ENCODE measurements at places on chromosomes 5 and 9.

DNA sequence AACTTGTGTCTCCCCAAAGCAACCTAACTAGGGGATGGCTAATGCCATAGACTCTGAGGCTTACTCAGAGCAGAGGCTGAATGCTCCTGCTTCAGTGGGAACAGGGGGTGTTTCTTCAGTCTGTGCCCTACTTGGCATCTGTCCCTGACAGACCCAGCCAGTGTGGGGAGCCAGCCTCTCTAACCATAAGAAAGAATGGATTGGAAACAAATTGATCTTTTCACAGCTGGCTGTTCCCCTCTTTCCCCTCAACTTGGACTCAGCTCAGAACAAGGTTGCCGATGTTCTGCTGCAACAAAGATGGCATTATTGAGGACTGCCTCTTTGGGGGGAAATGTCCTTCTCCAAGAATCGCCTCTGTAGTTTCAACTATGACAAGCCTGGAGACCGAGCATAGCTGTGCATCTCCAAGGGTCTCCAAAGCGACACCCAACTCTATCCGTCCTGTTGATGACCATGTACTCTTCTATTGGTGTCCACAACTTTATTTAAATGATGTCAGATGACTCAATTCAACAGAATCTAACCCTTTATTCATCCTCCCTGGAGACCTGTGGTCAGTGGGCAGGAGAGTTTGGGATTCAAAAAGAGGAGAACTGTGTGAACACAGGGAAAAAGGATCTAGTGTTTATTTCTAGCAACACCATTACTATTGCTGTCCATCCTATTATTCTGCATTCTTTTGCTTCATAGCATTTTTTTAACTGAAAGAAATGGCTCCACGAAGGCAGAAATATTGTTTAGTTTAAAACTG, 24.7 kb upstream of the TNC start:
- DNase-seq, result no peak
- H3K4me3 ChIP-seq, result no peak overlapping the region
- H3K36me3 ChIP-seq, result no peaks in the 10 kb centered on the region
- peaks cover 16% of the 10 kb centered on the region for H3K4me1 ChIP-seq

DNA sequence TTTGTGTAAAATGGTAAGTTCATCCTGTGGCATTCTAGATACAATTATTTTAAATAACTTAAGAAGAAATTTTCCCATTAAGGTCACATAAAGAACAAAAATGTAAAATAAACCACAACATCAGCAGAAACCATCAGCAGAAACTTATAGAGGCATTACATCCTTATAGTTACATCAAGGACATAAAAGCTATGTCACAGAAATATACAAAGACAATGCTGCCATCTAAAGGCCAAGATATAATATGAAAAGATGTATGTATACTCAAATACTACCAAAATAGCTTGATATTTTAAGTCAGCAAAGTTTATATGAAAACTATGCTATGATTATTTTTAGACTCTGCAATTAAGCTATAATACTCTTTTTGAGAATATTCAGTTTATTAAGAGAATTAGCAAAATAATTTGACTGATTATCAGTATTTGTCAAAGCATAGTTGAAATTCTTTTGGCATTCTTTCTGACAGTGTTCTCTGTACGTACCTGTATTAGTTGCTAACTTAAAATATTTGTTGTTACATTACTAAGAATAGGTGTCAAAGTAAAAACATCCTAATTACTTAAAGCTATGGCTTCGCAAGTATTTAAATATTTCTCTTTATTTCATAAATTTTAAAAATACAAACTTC, 36.2 kb downstream of the FBXL17 start:
- no peak overlapping the region for H3K27ac ChIP-seq
- peaks cover 3% of the 10 kb centered on the region for H3K4me1 ChIP-seq
- no peaks in the 10 kb centered on the region for H3K27me3 ChIP-seq

DNA sequence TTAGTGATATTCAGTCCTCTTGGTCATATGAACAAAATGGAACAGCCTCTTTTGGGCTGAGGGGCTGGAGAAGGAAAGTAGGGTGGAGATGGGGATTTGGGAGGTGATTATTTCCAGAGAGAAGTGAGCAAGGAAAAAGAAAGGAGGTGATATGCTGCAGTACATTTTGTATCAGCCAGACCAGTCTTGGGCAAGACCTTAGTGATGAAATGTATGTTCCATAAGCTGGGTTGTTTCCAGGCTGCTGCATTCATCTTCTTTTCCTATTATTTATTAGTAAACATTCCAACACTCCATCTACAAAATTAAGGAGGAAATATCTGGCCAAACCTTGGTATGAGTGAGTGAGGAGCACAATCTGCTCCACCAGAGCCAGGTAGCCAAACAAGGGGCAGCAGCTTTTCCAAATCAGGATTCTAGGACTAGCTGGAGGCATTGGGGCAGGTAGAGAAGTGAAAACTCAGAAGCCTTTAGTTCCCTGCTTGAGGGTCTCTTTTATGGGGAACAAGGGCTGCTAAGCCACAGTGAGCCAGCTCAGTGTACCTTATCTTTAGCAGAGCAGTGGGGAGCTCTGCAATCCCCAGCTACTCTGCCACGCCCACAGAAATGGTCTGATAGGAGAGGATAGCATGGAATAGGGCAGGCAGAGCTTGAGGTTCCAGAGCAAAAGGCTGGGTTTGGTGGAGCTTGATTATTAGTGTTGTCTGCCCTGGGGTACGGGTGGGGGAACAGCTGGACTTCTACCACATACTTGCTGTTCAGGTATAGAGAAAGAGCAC, 19.5 kb downstream of the RAD1 start:
- H3K27me3 ChIP-seq, result no peaks in the 10 kb centered on the region
- no peak overlapping the region for H3K27ac ChIP-seq
- no peak for DNase-seq

GRCh38 chr9:112925058-112925641, 34.5 kb upstream of the SLC46A2 start:
- H3K4me1 ChIP-seq, result no peaks in the 10 kb centered on the region
- DNase-seq, result no peak
- no peak overlapping the region for H3K27ac ChIP-seq
- no peaks in the 10 kb centered on the region for H3K36me3 ChIP-seq
- no peak overlapping the region for H3K4me3 ChIP-seq

DNA sequence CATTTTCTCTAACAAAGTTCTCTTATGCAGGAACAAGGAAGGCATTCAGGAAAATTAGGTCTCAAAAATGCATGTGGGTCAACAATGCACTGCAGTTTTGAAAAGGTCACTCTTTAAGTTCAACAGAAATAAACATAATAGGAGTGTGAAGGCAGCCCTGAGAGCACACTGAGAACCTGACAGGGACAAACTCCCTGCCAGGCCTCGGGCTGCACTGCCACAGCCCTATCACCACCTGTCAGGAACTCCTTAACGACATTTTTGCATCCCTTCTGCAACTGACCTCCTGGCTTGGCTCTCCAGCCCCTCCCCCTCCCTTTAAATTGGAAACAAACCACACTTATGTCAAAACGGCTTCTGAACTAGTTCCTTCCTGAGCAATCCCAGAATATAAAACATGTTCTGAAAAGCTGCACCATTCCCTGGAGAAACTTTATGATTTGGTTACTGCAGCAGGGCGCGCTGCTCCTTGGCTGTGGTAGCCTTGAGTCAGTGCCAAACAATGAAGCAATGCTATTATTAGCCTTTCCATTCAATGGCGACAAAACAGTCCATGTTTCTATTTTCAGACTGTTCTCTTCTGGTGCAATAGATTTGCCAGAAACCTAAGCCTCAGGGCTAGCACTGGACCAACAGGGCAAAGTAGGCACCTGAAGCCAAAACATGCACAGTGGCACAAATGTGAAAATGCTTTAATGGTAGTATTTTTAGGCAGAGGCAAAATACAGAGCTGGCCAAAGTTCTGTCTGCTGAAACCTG, 160.1 kb upstream of the ZNF608 start:
- no peak for DNase-seq
- no peaks in the 10 kb centered on the region for H3K27me3 ChIP-seq
- H3K4me1 ChIP-seq, result peaks cover 75% of the 10 kb centered on the region
- no peaks in the 10 kb centered on the region for H3K36me3 ChIP-seq
- peak overlapping the region; percentile 26 for H3K27ac ChIP-seq

DNA sequence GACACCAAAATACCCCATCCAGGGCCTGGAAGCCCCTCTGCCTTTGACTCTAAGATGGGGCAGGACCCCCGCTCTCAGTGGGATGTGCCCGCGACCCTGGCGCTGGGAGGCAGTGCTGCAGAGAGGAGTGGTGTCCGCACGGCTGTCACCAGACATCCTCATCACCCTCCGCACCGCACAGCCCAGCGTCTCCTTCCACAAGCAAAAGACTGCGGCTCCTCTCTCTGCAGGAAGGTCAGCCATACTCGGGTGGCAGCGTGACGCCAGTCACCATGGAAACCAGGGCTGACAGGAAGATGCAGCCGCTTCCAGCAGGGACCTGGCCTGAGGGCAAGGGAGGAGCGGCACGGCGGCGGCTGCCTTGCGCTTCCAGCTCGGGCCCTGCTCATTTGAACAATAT, 17.1 kb upstream of the SLC6A3 start:
- DNase-seq, result no peak
- H3K27me3 ChIP-seq, result no peaks in the 10 kb centered on the region
- H3K4me1 ChIP-seq, result no peaks in the 10 kb centered on the region
- H3K27ac ChIP-seq, result no peak overlapping the region
- H3K36me3 ChIP-seq, result peaks cover 63% of the 10 kb centered on the region
- no peak overlapping the region for H3K4me3 ChIP-seq

DNA sequence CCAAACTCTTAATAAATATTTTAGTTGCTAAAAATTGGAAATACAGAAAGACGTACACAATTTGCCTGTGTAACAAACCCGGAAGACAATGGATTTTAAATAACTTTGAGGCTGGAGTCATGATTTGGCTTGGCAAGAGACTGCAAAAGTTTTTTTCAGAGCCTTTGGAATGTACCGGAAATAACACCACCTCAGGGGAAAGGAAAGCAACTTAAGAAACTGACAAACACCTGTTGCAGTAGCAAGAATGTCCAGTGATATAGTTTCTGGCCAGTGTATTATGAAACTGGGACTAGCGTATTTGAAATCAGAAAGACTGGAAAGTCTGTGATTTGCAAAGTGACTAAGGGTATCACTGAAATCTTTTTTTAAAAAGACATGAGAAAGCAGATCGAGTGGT, 842 bp downstream of the MUSK start:
- no peak overlapping the region for H3K27ac ChIP-seq
- H3K27me3 ChIP-seq, result no peaks in the 10 kb centered on the region
- H3K36me3 ChIP-seq, result no peaks in the 10 kb centered on the region
- peaks cover 5% of the 10 kb centered on the region for H3K4me1 ChIP-seq
- H3K4me3 ChIP-seq, result no peak overlapping the region
- DNase-seq, result no peak

DNA sequence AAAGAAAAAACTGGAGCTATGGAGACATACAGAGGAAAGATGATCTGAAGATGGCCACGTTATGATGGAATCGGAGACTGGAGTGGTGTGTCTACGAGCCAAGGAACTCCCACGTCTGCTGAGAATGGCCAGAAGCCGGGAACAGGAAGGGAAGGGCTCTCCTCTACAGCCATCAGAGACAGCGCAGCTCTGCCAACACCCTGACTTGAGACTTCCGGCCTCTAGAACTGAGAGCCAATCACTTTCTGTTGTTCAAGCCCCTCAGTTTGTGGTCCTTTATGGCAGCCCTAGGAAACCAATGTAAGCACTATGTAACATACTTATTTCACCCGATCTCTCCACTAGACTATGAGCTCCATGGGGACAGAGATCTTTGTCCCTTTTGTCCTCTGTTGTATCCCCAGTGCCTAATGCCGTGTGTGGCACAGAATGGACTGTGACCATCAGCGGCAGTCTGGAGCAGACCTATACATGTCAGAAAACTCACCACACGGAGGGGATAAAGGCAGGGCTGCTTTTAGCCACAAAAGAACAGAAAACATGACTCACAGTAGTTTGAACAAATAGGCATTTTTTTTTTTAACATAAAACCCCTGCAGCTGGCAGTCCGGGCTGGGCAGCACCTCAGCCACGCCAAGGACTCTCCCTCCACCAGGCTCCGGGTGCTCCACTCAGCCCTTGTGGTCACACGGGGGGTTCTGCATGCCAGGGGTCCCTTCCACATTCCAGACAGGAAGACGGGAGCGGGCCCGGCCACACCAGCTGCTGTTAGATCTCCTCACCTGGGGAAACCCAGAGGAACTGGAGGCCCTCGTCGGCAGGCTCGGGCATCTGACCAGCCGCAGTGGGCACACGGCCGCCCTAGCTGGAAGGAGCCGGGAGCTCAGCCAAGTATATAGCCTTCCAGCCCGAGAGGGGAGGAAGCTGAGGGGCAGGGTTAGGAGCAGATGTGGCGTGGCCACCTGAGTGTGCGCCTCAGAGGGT, 16.1 kb upstream of the MXD3 start:
- no peaks in the 10 kb centered on the region for H3K4me1 ChIP-seq
- DNase-seq, result no peak
- no peak overlapping the region for H3K4me3 ChIP-seq

- no peak overlapping the region for H3K27ac ChIP-seq
- peaks cover 31% of the 10 kb centered on the region for H3K27me3 ChIP-seq
- no peak overlapping the region for H3K4me3 ChIP-seq
- H3K4me1 ChIP-seq, result peaks cover 14% of the 10 kb centered on the region
- H3K36me3 ChIP-seq, result no peaks in the 10 kb centered on the region
Measured at GRCh38 chr5:142772446-142773293, 2.5 kb downstream of the ARHGAP26 start.

- no peaks in the 10 kb centered on the region for H3K27me3 ChIP-seq
- no peak for DNase-seq
- H3K27ac ChIP-seq, result no peak overlapping the region
- no peak overlapping the region for H3K4me3 ChIP-seq
Measured at GRCh38 chr5:173705512-173706044, 89.1 kb upstream of the BOD1 start.

GRCh38 chr5:35003018-35003957, 44.5 kb downstream of the AGXT2 start:
- H3K36me3 ChIP-seq, result no peaks in the 10 kb centered on the region
- H3K27ac ChIP-seq, result no peak overlapping the region
- H3K4me1 ChIP-seq, result peaks cover under 1% of the 10 kb centered on the region
- no peak overlapping the region for H3K4me3 ChIP-seq
- peaks cover 22% of the 10 kb centered on the region for H3K27me3 ChIP-seq

- H3K4me1 ChIP-seq, result no peaks in the 10 kb centered on the region
- peaks cover 13% of the 10 kb centered on the region for H3K36me3 ChIP-seq
- no peak for DNase-seq
- no peak overlapping the region for H3K27ac ChIP-seq
- H3K27me3 ChIP-seq, result no peaks in the 10 kb centered on the region
- no peak overlapping the region for H3K4me3 ChIP-seq
Measured at GRCh38 chr9:105711867-105712266, 17.5 kb downstream of the TMEM38B start.

All from mesothelial cell of epicardium (in vitro differentiated cells).